Stimulated activated naive CD4-positive, alpha-beta T cell treated with Interleukin-2 at 50 U/mL for 16 hours (primary cell): ENCODE measurements at places on chromosomes 3 and 15.

DNA sequence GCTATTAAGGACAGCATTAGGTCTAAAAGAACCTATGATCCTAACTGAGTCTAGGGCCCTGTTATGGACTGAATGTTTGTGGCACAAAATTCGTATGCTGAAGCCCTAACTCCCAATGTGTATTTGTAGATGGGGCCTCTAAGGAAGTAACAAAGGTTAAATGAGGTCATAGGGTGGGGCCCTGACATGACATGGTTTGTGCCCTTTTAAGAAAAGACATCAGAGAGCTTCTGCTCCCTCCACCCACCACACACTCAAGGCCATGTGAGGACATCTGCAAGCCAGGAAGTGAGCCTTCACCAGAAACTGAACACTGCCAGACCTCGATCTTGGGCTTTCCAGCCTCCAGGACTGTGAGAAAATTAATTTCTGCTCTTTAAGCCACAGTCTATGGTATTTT, 49.2 kb downstream of the PHC3 start:
- DNase-seq = no peak

GRCh38 chr3:195133013-195133412, 137.9 kb downstream of the XXYLT1 start:
- DNase-seq = no peak

DNA sequence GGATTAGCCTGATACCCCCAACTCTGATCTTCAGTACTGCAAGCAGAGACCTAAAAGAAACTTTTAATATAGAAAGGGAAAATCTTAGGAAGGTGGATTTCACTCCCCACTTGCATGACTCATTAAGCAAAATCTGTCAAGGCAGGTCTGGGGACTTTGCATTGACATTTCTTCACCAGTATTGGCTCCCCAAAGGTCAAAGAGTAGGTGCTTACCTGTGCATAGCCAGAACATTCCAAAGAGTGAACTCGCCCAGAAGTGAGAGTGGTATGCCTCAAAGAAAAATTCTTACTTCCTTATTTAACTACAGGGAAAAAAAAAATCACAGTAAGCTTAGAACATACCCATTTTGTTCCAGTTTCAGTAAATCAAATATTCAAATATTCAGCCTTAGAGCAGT, 140.9 kb upstream of the TP63 start:
- no peak for DNase-seq

DNA sequence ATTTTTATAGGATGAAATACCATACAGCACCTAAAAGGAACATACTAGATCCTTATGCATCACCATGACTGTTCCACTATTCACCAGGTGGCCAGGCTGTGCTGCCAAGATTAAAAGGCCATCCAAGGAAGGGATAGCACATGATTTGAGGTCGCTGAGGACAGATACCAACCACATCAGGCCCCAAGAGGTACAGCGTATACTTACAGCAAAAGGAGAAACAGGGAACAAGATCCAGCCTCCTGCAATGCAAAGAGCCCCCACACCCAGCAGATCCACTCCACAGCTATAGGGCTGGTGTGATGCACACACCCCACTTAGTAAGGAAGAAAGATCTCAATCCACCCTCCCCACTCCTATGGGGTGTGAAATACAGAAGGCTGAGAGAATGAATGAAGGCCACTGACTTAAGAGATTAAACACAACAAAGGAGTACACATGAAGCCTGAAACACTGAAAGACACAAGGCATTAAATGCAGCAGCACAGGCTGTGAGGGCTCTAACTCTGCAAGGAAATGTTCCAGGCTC, 32.0 kb upstream of the ZNF445 start:
- DNase-seq = no peak

DNA sequence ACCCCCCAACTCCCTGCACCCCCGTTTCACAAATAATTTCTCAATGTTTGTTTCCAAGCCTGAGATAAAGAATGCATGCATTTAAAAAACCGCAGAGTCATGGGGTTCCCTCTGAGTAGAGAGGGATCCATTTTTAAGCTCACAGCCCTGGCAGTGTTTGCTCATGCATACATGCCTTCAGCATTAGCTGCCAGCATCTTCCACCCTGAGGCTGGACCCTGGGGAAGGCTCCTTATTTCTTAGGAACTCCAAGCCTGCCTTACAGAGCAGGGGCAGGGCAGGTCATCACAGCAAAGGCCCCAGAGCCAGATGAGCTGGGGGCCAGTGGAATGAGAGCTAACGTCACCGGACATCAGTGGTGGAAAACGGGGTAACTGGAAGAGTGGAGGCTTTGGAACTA, 31.3 kb downstream of the TLE3 start:
- no peak for DNase-seq

- DNase-seq = no peak
Observed at GRCh38 chr15:90336705-90337141, 15.4 kb upstream of the ZNF774 start.

- no peak for DNase-seq
Observed at GRCh38 chr3:115806501-115806900, 183.2 kb downstream of the GAP43 start.

DNA sequence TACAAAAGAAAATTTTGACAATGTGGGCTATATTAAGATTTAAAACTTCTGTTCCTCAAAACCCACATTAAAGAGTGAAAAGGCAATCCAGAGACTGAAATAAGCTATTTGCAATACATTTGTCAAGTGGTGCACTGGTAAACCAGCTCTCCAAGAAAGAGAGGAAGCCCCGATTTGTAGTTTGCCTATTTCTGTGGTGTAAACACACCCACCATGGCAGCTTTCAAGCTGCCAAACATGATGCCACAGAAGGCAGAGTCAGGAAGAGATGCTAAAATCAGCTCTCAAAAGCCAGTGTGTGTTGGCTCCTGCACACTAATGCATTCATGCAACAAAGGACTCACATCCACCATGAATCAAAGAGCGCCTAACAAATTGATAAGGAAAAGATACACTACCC, 17.5 kb downstream of the RFTN1 start:
- DNase-seq = no peak
